ENCODE measurements at places on chromosomes 11 and 22.

DNA sequence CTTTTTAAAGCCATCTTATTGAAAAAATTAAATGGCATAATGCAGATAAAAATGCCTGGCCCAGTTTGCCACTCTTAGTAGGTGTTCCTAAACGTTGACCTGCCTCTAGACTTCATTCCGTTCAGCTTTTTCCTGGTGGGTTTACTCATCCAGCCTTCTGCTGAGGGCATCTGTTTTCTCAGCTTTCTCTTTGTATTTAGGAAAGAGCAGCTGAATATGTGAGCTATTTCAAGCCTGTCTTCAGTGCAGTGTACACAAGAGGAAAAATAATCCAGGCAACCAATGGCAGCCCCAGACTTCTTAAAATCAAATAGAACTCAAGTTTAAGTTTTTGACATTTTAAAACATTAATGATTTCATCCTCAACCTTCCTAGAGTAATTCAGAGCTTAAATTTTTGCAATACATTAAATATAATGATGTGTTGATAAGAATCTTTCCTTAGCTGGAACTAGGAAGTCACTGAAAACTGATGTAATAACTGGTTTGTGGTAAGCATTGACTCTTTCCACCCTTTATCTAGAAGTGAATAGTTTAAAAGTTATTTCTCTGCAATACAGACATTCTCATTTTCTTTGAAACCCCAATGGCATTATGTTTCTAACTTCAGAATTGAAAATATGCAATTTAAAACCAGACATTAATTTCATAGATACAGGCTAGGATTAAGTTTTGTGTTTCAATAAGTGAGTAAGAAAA, 165.4 kb downstream of the AASDHPPT start:
- no peak for DNase-seq

- DNase-seq = no peak
These were observed 150.6 kb downstream of the CEP164 start for GRCh38 chr11:117478126-117478860.

DNA sequence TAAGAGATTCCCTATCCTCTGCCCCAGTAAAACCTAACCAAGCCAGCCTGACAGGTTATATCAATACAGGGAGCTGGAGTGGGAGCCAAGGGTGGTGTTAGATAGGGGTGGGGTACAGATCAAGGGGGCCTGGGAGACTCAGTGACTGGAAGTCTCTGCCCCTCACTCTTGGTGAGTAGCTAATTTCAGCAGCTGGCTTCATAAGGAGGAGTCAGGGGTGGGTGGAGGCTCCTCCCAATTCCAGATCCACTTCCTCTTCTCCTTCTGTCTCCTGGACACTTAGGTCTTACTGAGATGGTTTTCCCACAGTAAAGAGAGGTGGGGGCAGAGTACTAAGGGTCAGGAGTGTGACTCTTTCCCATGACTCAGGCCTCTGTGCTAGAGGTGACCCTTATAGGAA, 1.1 kb upstream of the VSIG2 start:
- DNase-seq = no peak

DNA sequence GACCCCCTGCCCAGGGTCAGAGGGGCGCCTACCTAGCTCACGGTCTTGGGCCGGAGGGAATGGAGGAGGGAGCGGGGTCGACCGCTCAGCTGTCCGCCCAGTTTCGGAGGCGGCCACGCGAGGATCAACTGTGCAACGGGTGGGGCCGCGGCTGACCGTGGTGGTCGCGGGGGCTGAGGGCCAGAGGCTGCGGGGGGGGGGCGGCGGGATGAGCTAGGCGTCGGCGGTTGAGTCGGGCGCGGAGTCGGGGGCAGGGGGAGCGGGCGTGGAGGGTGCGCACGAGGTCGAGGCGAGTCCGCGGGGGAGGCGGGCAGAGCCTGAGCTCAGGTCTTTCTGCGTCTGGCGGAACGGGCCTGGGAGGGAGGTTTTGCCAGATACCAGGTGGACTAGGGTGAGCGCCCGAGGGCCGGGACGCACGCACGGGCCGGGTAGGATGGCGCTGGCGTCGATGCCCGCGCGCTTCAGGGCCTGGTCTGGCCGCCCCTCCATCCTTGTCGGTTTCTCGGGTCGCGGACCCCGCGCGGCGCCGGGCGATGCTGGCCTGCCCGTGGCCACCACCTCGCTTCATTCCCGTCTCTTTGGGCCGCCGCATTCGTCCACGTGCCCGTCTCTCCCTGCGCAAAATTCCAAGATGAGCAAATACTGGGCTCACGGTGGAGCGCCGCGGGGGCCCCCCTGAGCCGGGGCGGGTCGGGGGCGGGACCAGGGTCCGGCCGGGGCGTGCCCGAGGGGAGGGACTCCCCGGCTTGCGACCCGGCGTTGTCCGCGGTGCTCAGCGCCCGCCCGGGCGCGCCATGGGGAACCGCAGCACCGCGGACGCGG, at the start of gene DRD4:
Gene DRD4 (plus strand): TSS at position 759 of the 822 bp plus-strand sequence. CDS start 36 bp downstream, at position 795.
- DNase-seq = no peak

DNA sequence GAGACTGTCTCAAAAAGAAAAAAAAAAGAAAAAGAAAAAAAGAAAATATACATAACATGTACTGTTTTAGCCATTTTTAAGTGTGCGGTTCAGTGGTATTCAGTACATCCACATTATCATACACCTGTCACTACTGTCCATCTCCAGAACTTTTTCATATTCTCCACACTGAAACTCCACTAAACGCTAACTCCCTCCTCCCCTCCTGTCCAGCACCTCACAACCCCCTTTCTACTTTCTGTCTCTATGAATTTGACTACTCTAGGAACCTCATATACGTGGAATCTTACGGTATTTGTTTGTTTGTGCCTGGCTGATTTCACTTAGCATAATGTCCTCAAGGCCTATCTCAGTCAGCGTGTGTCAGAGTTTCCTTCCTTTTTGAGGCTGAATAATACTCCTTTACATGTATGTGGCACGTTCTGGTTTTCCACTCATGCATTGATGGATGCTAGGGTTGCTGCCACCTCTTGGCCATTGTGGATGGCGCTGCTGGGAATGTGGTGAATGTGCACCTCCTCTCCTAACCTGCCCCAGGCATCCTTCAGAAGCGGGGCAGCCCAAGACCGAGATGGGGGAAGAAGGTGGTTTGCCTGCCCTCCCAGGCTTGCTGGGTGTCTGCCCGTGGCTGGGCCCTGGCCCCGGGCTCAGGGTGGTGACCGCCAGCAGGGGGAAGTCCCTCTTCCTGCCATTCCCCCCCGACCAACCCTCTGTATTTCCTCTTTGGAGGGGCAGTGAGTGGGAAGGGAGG, 60.5 kb downstream of the BCR start:
- no peak for DNase-seq

GRCh38 chr11:70413151-70413550, 14.8 kb downstream of the CTTN start:
- DNase-seq = no peak

DNA sequence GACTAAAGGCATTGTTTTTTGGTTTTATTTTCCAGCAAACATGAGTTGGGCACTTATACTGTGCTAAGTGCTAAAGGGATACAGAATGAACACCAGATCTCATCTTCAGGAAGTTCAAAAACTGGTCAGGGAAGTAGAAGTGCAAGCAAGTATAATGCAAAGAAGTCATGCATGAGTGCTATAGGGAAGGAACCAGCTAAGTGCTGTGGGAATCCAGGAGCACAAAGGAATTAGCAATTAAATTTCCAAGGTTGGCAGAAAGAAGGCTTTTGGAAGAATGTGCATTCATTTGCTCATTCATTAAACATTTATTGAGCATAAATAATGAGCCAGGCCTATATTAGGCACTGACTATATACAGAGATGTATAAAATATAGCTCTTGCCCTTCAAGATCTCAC, 143.7 kb upstream of the ARHGAP42 start:
- no peak for DNase-seq

DNA sequence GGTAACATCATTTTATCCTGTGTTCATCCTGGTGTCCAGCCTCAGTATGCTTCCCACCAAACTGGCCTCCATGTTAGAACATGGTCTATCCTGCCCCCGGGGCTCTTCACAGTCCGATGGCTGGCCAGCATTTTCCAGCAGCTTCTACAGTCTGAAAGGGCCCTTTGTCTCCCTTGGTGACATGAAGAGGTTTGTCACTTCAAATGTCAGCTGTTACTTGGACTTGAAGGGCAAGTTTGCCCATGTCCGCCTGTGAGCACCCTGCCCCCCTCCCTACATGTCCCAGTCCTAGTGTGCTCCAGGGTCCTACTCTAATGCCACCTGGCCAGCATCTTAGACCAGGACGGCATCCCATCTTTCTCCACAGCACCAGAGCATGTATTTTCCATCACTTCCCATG, 24.7 kb downstream of the PATZ1 start:
- no peak for DNase-seq

- no peak for DNase-seq
These were observed 30.2 kb upstream of the P2RY2 start for GRCh38 chr11:73187854-73188253.

GRCh38 chr11:1834062-1834610, 654 bp upstream of the SYT8 start:
- no peak for DNase-seq

- DNase-seq = no peak
These were observed 1.9 kb downstream of the LRP4 start for GRCh38 chr11:46916286-46917108.

GRCh38 chr22:47174671-47175112, 412.2 kb downstream of the TBC1D22A start:
- DNase-seq = no peak

DNA sequence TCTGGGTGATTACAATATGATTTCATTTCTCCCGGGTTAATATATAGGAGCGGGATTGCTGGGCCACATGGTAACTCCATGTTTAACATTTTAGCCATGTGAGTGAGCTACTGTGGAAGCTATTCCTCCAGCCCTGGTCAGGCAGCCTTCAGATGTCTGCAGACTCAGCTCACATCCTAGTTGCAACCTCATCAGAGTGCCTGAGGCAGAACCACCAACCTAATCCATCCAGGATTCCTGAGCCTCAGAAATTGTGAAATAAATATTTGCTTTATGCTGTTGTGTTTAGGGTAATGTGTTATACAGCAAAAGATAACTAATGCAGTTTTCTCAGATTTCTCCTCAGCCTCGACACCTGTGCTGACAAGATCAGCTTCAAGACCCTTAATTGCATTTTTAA, 676.8 kb downstream of the OPCML start:
- no peak for DNase-seq

DNA sequence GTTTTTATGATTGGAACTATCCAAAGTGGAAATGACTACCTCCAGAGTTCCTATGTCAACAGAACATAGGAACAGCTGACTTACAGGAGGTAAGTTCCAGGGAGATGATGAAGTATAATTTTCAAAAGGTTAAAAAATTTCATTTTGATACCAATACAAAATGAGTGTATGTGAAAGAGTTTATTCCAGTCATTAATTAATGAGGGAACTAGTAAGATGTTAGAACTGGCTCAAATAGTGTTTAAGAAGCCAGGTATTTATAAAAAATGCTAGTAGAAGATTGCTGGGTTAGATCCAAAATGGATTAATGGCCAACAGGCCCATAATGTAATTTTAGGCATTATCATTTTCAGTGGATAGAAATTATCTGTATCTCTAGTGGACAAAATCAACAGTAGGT, 227.7 kb upstream of the ZBED5 start:
- no peak for DNase-seq

- DNase-seq = no peak
These were observed 768.8 kb downstream of the NTM start for GRCh38 chr11:132139181-132139580.
